CD4-positive, alpha-beta T cell treated with Interleukin-4 for 1 hour (primary cell): ENCODE measurements at places on chromosomes 1 and 21.

GRCh38 chr1:95197616-95198252 is 36.3 kb upstream of the RWDD3 start:
- no peak for DNase-seq

DNA sequence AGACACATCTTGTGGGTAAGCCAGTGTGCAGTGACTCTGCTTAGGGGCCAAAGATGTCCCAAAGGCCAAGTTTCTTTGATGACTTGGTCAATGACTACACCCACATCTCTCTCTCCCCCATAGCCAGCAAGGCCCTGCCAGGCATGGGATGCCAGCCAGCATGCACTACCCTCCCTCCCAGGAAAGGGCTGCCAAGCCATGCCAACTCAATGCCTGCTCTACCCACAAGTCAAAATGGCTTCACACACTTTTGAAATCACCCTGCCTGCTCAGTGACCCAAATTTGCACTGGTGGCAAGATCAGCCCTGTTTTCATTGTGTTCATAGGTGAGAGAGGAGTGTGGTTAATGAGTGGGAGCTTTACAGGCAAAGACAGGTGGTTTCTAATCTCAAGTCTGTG is 112.5 kb downstream of the MATN1 start:
- DNase-seq = no peak

DNA sequence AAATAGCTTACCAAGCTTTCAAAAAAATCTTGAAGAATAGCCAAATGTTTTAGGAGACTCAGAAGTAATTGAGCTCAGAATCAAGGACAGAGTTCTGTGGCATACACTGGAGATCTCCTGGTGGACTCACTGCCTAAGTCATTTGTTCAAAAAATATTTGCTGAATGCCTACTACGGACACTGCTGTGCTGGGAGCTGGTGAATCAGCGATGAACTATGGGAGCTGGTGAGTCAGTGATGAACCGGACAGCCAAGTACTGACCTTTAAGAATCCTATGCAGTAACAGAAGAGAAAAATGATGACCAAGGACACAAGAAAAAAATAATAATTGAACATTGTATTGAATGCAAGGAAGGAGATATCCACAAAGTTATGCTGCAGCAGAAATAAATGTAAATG is 717.9 kb upstream of the CXADR start:
- no peak for DNase-seq

DNA sequence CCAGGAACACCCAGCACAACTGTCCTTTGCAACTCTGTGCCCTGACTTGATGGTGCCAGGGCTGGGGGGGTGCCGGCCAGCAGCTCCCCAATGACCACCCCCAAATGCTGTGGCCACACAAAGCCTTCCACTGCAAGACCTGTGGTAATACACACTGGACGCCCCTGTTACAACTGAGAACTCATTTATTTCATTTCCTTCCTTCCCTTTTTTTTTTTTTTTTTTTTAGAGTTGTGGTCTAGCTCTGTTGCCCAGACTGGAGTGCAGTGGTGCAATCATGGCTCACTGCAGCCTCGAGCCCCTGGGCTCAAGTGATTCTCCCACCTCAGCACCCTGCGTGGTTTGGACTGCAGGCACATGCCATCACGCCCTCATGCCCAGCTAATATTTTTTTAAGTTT is 25.2 kb downstream of the TP73 start:
- DNase-seq = no peak

GRCh38 chr1:19036813-19037605 is 80.5 kb upstream of the IFFO2 start:
- DNase-seq = no peak

GRCh38 chr1:91053630-91054029 is 31.8 kb upstream of the ZNF644 start:
- no peak for DNase-seq

DNA sequence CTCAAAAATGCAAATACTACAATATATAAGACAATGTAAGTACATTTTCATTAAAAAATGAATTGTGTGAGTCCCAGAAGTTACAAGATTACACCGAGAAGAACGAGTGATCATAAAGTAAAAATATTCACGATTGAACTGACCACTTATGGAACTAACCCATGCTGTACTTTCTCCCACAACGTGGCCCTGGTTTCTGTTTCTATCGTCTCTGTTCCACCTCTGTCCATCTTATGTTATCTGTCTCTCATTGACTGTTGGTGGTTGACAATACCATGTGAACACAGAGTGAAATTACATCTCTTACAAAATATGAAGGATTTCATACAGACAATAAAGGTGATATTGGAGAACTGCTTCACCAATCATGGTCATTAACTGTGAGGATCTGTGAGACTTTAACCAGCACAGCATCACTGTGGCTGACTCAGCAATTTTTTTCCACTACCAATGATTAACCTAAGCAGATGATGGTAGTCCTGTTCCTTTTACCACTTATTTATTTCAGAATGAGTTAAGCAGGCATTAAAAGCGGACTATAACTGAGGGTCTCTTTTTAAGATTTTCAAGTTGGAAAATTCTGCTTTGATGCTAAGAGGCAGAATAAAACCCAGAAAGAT is 165.1 kb downstream of the TGFB2 start:
- DNase-seq = no peak

- DNase-seq = no peak
Observed at GRCh38 chr21:24045775-24046215, 1561.5 kb downstream of the MRPL39 start.

DNA sequence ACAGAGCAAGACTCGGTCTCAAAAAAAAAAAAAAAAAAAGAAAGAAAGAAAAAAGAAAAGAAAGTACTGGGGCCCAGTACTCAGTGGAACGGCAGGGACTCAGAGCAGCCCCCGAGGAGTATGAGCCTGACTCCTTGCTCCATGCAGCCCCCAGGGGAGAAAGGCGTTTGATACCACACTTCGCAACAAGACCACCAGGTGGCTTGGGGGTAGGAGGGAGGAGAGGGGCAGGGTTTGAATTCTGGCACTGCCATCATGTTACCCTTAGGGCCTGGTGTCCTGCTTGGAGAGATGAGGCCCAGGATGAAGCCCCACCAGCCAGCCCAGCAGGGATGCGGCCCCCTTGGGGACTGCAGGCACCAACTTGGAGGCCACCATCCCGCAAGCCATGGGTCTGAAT is 321.3 kb upstream of the VAMP3 start:
- DNase-seq = no peak

- DNase-seq = no peak
Observed at GRCh38 chr1:9293533-9294404, 1.1 kb downstream of the SPSB1 start.

GRCh38 chr1:235075048-235075776 is 53.4 kb downstream of the TOMM20 start:
- peak; percentile 75 for DNase-seq

DNA sequence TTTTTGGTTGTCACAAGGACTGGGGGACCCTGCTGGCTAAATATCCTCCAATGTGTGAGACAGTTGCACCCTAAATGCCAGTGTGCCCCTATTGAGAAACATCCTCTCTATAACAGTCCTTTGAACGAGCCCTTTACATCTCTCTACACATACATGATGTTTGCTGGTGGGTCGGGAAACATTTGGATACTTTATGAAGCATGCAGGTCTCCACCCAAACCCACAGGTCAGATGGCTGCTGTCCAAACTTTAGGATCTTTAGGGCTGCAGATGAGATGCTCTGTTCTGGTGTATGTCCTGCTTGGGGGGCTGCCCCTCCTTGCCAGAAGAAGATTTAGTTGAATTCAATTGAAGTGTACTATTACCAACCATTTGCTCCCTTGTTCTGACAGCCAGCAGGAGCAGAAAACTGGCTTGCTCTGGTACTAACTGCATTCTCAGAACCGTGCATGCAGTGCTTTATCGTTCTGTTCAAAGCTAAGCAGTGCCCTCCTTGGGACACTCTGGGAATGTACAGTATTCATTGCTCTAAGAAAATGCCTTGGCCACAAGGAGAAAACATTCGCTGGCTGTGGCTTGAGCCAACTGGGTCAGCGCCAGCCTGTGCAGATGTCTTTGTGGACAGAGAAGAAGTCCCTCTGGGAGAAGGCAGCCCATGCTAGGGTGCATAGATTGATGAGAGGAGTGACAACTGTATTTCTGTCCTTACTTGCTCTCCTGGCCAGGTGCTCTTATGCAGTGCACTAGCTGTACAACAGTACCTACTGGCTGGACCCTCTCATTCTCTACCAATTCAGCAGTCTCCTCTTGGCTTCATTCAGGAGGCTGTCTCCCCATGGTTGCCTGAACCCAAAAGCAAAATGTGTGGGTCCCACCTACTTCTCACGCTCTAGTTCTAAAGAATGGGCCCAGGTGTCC is 61.4 kb upstream of the DIRAS3 start:
- DNase-seq = no peak

- no peak for DNase-seq
Observed at GRCh38 chr1:183588827-183589226, 1.4 kb downstream of the NCF2 start.

DNA sequence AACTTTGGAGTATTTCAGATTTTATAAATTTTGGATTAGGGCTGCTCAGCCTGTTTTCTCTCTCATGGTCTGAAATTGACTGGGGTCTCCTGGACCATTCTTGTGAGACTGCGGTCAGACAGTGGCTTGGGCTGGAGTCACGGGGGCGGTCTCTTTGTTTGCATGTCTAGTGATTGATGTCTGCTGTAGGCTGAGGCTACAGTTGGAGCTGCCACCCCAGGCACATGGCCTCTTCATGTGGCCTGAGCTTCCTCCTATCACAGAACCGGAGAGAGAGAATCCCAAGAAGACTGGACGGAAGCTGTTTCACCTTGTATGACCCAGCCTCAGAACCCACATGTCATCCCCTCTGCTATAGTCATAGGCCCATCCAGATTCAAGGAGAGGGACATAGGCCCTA is 96.1 kb downstream of the NID1 start:
- DNase-seq = no peak

- DNase-seq = no peak
Observed at GRCh38 chr21:39453571-39454179, 1.9 kb downstream of the SH3BGR start.

- DNase-seq = no peak
Observed at GRCh38 chr1:216523449-216524190, 100.4 kb upstream of the USH2A start.
